ENCODE measurements at places on chromosomes 7 and 10.

DNA sequence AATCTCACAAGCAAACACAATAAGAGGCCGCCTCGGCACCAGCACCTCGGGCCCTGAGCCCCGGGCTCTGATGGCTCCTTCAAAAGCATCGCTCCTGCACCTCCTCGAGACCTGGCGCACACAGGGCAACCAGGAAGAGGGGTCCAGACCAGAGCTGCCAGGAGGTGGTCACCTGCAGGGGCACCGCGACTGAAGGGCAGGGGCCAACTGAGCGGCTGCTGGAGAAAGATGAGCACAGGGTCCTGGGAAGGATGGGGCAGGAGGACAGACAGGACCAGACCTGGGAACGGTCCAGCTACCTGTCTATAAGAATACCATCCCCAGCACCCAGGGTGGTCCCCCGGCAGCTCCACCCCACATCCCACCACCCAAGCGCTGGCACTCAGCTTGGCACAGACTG lies 20.8 kb downstream of the MAD1L1 start:
- no peak for DNase-seq

DNA sequence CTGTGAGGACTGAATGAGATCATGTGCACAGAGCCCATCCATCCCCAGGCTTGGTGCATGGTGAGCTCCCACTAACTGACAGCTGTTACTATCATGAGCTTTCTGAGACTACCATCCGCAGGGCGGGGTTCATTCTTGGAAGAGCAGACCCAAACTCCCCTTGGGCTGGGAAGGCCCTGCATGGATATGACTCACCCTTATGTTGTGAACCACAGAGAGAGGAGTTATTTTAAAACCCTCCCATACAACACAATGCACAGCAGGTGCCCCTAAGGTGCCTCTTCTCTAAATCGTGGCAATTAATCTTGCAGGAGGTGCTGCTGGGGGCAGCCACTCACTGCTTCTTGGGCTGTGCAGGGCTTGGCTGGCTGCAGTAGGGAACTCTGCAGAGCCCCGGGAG lies 219.1 kb downstream of the GFRA1 start:
- DNase-seq, result no peak

DNA sequence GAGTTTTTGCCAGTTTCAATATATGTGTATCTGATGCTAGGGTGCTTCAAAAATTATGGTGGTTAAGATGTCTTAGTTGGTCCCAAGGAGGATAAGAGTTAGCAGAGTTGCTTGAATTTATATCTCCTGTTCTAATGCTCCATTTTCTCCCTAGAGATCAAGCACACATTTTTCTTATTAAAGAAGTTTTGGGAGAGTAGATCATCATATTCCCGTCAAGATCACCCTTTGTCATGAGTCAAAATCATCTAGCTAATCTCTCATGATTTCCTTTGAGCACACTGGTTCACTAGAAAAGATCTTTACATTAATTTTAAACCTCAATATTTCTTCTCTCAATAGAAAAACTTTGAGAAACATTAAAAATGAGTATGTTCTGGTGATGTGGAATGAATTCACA lies 429.9 kb upstream of the SEMA3A start:
- DNase-seq, result no peak

GRCh38 chr10:89248990-89249389 lies 2.6 kb downstream of the LIPA start:
- no peak for DNase-seq

DNA sequence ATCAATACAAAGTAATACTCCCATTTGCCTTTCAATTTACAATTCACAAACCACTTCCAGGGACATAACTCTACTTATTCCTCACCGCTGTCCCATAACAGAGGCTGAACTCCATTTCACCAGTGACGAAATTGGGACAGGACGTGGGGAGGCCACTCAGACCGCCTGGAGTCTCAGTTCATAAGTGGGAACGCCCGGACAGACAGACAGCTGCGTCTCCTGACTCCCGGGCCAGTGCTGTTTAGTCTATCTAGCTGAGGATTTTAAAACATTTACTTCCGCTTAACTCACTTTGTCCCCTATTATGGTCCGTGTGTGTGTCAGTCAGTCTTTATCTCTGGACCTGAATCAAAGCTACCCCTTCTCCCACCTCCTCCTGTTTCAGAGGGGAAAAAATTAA lies 67.4 kb upstream of the ZNF438 start:
- DNase-seq, result no peak

DNA sequence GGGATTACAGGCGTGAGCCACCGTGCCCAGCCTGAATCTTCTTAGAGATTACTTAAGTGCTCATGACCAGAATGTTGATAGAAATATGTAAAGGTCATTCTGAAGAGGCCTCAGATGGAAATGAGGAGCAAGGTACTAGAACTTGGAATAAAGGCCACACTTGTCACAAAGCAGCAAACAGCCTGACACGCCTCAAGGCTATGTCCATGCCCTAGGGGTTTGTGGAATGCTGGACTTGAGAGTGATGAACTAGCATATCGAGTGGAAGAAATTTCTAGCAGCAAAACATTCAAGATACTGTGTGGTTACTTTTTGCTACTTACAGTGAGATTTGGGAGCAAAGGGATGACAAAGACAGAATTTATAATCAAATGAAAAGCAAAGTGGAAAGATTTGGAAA lies 39.0 kb downstream of the ZNF438 start:
- no peak for DNase-seq

DNA sequence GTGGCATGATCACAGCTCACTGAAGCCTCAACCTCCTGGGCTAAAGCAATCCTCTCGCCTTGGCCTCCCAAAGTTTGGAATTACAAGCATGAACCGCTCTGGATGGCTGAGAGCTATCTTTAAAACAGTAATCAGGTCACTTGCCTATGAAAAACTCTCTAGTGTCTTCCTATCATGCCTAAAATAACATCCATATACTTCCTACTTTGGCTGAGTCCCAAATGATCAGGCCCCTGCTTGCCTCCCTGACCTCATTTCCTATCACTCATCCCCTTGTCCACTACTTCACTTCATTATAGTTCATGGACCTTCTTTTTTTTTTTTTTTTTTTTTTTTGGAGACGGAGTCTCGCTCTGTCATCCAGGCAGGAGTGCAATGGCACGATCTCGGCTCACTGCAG lies 28.0 kb downstream of the SEPTIN7 start:
- DNase-seq, result no peak

DNA sequence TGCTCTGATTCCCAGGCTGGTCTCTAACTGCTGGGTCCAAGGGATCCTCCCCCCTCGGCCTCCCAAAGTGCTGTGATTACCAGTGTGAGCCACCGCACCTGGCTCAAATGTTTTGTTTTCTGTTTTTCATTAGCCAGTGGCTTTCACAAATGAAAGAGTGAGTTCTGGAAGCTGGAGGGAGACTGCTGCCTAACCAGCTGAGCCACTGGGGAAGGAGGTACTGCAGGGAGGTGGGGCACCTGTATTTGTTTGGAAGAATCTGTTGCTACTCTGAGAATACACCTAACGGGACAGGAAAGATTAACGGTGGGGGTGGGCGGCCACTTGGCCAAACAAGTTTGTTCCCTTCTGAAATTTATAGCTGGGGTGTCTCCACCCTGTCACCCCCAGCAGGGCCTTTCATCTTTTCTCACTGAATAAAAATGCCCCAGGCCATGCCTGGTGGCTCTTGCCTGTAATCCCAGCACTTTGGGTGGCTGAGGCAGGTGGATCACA lies 4.7 kb downstream of the STOX1 start:
- no peak for DNase-seq

DNA sequence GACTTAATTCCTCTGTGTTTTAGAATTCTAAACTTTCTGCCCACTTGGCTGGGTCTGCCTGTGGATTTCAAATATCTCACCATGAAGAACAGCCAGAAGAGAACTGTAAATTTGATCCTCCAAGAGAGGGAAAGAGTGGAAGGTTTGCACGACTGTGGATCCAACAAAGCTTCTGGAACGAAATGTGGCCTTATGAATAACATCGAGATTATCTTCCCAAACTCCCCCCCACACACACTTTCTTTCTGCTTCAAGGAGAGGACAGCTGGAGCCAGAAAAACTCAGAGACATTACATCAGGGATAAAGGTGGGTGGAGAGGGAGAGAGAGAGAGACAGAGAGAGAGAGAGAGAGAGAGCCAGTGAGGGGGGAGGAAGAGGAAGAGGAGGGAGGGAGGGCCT lies 570.1 kb upstream of the MGMT start:
- DNase-seq, result no peak

GRCh38 chr7:28750981-28751380 lies 207.1 kb downstream of the TRIL start:
- DNase-seq, result no peak

- DNase-seq, result no peak
These were observed 580.1 kb downstream of the CCSER2 start for GRCh38 chr10:84908491-84908890.

DNA sequence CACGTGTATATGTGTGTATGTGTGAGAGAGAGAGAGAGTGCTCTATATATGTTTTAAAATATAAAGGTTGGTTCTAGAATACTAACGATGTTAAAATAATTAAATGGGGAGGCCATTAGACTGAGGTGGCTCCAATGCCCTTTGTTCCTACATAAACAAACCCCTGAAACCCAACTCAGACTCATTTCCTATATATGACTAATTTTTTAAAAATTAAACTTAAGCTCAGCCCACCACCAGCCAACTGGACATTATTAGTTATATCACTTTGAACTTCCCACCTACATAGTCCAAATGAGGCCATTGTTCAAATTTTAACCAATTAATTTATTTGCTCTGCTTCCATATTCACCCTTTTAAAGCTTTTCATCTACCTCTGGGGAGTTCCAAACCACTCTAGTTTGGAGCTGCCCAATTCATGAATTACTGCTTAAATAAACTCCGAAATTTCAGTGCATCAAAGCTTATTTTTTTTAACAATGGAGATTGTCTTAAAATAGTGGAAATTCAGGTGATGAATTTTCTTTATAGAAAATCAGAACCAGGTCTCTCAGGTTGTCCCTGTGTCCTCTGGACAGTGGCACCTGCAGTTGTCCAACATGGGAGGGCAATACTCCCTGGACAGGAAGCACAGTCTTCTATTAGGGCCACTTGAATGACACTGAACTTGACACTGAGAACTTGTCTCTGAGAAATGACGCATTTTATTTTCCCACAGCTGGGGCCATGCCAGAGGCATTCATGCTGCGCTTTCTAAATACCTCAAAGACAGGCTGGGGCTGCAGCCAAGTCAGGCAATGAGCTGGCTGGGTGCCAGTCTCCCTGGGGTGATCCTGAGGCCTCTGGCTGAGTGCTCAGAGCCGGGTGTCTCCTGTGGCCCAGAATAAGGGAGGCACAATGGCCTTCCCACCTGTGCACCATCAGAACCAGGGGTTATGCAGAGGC lies 109.5 kb upstream of the TMEM72 start:
- DNase-seq, result peak; percentile 80

DNA sequence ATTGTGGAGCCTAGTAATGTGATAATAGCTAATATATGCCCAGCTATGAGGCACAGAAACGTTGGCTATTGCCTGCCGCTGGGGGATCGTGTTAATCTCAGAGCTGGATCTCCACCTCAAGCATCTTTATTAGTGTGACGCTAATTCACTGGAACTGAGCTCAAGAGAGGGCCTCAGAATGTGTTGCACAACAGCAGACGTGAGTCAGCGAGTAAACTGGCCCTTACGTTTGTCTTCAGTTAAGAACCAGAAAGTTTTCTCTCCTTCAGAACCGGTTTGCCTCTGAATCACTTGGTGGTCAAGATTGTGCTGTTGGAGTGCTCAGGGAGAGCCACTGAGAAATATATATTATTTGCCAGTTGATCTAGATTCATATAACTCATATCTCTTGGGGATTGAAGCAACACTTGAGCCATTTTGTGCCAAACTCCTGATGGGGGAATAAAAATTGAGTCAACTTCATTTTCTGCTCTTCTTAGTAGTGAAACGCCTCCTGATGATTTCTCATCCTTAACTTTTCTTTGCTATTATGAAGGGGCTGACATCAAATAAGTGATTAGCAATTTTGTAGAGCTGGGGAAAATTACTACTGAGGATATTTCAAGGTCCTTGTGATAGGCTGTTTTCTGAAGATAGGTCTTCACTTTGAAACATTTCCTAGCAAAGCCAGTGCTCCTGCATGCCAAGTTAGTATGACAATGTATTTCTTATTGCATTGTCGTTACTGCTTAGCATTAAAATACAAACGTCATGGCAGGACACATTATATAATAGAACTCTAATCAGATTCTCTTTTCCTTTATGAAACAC lies 22.3 kb downstream of the BZW2 start:
- DNase-seq, result peak; percentile 76

DNA sequence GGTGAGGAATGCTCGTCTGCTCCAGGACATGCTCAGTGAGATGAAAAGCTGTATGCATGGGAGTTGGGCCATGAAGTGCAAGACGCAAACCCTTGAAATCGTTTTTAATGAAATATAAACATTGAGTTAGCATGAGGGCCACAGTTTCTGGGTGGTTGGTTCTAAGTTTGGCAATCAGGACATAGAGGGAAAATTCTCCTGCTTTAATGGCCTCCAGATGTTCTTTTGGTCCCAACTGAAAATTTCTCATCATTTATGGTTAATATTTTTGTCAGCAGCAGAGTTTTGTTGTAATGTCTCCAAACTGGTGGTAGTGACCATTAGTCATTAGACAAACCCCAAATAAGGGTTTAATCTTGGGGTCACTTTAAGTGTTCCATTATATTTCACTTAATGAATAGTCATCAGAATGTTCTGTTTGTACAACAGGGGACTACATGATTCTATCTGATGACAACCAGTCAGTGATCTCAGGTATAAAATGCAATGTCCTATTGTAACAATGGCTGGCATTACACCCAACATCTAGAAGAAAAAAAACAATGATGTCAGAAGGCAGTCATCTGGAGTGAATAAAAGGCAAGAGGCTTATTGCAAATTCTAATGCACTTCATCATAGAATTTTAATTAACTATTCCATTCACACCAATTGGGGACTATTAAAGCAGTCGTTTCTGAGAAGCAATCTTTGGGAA lies 197.4 kb downstream of the JCAD start:
- DNase-seq, result no peak

DNA sequence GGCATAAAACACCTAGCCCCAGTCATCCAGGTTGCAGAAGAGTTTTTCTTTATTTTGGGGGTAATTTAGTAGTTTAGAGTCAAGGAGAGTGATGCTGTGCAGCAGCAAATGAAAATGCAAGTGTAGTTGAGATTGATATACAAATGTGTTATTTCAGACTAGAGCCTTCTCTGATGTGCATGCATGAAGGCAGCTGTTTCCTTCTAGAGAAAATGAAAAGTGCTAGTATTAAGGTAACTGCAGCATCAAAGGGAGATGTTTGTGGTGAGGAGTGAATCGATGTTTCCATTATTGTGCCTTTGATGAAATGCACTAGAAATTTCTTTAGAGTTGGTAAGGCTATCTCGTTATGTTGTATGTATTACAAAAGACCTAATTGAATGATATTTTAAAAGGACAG lies 339.3 kb downstream of the SORCS3 start:
- DNase-seq, result no peak

DNA sequence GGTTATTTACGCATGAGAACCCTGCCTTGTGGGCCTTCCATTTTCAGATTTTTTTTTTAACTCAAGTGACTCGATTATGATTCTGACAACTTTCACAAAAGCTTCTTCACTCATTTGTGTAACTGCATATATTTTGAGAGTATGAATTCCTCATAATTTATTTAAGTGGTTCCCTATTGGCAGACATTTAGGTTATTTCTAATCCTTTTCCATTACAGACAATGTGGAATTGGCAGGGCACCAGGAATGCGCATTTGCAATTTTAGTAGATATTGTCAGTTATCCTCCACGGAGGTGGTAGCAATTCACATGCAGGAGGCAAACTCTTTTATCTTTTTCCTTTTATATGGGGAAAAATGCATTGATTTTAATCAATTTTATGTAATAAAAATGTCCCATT lies 2.5 kb downstream of the TMEM176B start:
- DNase-seq, result no peak

Measured in omental fat pad (tissue), 4 donors.